ENCODE measurements at places on chromosomes 4 and X.

GRCh38 chr4:82247171-82247570 lies 126.6 kb downstream of the HNRNPD start:
- ATAC-seq = no peak

- ATAC-seq = no peak
These were observed 310.8 kb downstream of the PACRGL start for GRCh38 chr4:21011106-21011505.

GRCh38 chr4:46196086-46196485 lies 72.2 kb upstream of the GABRG1 start:
- no peak for ATAC-seq

DNA sequence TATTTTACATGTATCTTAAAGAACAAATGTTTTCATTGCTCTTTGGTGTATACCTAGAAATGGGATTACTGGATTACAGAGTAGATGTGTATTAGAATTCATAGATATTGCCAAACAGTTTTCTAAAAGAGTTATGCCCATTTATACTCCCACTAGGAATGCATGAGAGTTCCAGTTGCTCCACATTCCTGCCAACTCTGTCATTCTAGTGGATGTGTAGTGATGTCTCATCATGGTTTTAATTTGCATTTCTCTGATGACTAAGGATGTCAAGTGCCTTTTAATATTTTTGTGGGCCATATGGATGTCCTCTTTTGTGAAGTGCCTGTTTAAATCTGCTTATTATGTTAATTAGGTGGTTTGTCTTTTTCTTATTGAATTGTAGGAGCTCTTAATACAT lies 65.6 kb upstream of the BMP2K start:
- ATAC-seq = no peak

DNA sequence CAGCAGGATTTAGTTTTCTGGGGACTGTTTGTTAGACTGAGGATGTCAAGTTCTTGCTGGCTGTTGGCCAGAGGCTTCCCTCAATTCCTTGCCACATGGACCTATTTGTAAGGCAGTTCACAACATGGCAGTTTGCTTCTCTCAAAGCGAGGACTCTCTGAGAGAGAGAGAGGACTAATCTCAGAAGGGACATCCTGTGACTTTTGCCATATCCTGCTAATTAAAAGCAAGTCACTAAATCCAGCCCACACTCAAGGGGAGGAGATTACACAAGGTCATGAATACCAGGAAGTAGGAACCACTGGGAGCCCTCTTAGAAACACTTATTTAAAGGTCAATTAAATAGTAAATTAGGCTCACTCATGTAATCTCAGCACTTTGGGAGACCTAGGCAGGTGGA lies 38.2 kb downstream of the PPP1R2C start:
- no peak for ATAC-seq

GRCh38 chr4:128600410-128600809 lies 209.1 kb upstream of the JADE1 start:
- ATAC-seq = no peak

DNA sequence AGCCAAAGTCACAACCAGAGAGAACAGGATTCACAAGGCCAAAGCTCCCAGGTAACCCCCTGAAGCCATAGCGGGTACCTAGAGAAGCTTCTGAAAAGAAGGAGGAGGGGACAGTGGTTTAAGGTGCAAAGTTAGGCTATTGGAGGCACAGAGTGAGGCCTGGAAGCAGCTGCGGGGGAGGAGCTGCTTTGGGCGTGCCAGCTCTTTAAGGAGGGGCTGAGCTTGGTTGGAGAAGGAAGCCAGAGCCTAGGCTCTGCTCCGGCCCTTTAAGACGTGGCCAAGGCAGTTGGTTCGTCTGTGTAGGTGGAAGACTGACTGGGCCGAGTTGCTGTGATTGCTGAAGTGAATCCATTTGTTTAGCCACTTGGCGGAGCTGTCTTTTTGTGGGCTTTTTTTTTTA lies 1.5 kb downstream of the KLF8 start:
- peak; percentile 16 for ATAC-seq

- ATAC-seq = no peak
These were observed 69.2 kb downstream of the HADH start for GRCh38 chr4:108058685-108059440.

DNA sequence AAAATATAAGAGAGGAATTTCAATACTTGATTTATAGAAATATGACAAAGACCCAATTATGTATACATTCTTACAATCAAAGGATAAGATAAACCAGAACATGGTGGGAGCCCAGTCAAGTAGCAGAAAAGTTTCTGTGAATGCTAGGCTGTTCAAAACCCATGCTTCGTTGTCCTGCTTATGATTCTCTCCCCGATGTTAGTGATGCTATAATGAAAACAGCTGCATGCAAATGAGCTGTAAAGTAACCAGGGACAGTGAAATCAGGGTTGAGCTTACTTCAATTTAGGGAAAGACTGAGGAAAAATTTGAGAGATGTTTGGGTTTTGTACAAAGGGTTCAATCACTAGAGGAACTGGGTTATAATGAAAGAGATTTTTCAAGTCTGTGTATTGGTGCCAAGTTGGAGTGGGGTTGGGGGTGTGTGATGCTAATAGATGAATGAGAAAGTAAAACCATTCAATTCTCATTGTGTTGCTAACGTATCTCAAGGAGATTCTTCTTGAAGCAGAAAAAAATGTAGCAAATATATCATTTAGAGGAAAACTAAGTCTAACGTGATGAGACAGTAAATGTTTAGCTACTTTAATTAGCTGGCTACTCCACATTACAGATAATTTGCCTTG lies 59.3 kb upstream of the PPP1R2C start:
- no peak for ATAC-seq

DNA sequence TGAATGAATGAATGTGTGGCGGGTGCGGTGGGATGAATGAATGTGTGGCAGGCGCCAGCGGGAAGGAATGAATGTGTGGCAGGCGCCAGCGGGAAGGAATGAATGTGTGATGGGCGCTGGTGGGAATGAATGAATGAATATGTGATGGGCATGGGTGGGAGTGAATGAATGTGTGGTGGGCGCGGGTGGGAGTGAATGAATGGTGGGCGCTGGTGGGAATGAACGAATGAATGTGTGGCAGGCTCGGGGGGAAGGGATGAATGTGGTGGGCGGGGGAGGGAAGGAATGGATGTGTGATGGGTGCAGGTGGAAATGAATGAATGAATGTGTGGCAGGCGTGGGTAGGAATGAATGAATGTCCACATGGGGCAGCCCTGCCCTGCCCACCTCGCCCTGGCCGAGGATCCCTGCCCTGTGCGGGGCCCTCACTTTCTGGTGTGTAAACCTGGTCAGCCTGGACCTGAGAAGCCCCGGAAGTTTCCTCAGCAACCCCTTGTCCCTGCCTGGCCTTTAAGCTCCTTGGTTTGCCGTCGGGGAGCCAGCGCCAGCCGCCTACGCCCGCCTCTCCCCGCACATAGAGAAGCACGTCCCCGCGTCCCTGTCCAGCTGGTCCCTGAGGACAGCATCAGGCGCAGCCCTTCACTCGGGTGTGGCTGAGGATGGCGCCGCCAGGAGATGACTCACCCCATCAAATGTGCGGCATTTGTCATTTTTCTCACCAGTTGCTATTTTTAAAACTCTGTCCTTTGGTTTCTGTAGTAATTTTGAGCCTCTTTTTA lies 112.8 kb upstream of the LRPAP1 start:
- ATAC-seq = no peak

DNA sequence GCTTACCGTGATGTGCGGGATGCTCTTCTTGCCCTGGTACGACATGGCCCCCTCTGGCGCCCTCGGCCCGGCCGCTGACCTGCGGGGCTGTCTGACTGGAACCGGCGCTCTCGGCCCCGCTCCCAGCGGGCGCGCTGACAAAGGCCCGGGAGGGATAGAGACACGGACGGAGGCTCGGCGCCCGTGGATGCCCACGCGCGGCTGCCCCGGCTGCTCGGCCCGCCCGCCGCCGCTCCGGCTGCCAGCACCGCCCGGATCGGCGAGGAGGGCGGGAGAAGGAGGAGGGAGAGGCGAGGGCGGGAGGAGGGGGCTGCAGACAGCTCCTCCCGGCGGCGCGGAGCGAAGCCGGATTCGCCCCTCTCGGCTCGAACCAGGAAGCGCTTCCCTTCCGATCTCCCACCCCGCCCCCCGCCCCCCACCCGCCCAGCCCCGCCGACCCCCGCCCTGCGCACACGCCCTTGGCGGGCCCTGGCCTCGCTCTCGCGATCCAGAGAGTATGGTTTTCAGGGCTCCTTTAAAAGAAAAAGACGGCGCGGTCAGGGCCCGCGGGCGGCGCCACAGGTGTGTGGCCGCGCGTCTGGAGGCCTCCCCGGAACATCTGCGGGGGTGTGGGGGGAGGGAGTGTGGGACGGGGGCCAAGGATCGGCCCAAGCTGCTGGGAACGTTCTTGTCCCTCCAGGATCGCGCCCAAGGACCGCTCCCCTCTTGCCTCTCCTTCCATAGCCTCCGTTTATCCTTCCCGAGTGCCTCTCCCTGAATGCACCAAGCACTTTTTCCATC lies 4.5 kb downstream of the CRMP1 start:
- ATAC-seq = no peak

DNA sequence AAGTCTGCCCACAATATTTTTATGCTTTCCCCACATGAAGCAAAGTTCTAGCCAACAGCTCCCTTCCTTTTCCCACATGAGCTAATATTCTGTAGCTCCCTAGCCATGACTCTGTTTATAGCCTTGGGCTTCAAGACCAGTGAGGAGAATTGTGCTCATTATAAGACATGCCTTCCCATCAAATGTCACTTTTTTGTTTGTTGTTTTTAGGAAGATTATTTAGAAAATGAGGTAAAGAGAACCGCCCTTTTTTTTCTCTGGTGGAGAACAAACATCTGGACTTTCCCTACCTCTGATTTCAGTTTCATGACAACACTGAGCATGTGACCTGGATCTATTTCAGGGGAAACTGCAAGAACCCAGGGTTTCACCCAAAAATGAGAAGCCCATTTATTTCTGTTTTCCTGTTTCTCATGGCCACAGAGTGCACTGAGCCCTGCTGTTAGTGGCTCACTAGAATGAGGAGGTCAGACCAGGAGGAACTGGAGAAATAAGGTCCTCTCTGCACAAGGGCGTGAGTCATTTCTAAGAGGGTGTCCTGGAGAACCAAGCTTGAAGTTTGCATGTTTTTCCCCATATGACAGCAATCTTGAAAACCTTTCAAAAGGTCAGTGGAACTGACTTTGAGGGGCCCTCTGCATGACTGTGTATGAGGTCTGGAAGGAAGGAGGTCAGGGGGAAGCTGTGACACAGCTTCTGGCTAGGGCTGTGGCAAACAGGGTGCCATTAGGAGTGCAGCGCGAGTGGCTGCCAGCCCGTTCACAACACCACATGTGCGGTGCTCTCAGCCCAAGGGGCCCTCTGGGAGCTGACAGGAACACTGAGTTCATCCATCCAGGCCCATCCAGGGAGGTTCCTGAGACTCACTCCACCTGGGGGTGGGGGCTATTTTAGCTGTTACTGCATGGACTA lies 55.2 kb downstream of the CHST7 start:
- ATAC-seq = no peak

DNA sequence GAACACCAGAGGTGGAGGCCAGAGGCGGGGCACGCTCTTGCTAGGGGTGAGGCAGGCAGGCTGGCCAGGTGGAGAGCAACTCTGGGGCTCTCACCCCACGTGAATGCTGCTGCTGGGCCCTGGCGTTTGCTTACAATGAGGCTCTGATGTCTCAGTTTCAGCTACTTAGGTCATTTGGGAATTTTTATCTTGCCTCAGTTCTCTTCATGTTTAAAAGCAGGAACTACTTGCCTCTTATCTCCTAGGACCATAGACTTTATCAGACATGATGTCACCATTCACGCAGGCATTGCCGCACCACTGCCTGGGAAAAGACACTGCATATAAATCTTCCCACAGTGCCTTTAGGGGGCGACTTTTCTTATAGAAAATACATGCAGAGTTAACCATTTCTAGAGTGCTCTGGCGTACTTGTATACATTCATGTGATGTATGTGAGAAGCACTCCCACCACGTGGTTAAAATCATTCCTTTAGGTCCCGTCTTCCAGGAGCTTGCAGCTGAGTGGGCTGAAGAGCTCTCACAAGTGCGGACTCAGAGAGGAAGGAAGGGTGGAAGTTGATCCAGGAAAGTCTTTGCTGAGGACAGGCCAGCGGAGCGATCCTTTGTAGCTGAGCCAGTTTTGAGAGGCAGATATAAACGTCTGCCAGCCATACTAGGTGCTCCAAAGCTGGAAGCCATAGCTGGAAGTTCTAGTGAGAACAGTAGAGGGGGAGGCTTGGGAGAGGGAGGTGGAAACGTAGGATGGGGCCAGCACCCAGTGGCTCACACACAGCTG lies 84.3 kb upstream of the CLDN34 start:
- no peak for ATAC-seq

- peak; percentile 5 for ATAC-seq
These were observed 648 bp upstream of the MSMO1 start for GRCh38 chr4:165326831-165327210.

GRCh38 chr4:62130637-62131036 lies 930.5 kb downstream of the ADGRL3 start:
- ATAC-seq = no peak

DNA sequence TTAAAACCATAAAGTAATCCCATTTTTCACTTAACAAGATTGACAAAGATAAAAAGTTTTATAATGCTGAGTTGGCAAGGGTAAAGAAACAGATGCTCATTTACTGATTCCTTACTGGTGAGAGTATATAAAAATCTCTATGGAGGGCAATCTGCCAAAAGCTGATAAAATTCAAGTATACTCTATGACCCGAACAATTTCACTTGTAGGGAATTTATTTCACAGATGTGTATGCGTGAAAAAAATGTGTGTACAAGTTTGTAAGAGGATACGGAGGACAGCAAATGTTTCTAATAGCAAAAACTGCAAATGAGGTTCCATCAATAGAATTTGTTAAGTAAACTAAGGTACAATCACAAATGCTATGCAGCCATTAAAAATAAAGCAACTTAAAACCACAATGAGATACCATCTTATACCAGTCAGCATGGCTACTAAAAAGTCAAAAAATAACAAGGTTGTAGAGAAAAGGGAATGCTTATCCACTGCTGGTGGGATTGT lies 23.4 kb downstream of the DHX15 start:
- ATAC-seq = peak; percentile 58

- ATAC-seq = peak; percentile 45
These were observed 34.5 kb downstream of the FRMD7 start for GRCh38 chrX:132093239-132093860.

GRCh38 chr4:145530189-145530588 lies 48.5 kb downstream of the SMAD1 start:
- ATAC-seq = no peak

DNA sequence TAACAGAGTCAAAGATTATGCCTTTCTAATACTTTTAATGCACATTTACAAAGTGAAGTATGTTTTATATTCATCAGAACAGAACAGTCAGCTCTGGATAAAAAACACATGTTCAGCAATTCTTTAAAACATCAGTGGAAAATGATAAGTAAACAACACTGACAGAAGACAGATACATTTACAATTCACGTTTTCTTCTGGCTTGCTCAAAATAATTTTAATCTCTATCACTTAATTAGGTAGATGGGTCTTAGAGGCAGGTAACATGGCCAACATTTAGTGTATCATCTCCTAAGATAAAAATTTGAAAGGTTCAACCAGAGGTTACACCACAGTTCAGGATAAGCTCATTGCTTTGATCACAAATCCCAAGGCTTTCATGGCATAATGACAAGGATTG lies 156.8 kb upstream of the MAB21L2 start:
- peak; percentile 81 for ATAC-seq

GRCh38 chr4:61763682-61764081 lies 563.6 kb downstream of the ADGRL3 start:
- no peak for ATAC-seq
